ENCODE measurements at places on chromosomes 7 and 10.

- DNase-seq: no peak
These were observed 4.0 kb upstream of the COL28A1 start for GRCh38 chr7:7539711-7540110.

- no peak for DNase-seq
These were observed 145.6 kb upstream of the ZNF32 start for GRCh38 chr10:43794181-43794815.

DNA sequence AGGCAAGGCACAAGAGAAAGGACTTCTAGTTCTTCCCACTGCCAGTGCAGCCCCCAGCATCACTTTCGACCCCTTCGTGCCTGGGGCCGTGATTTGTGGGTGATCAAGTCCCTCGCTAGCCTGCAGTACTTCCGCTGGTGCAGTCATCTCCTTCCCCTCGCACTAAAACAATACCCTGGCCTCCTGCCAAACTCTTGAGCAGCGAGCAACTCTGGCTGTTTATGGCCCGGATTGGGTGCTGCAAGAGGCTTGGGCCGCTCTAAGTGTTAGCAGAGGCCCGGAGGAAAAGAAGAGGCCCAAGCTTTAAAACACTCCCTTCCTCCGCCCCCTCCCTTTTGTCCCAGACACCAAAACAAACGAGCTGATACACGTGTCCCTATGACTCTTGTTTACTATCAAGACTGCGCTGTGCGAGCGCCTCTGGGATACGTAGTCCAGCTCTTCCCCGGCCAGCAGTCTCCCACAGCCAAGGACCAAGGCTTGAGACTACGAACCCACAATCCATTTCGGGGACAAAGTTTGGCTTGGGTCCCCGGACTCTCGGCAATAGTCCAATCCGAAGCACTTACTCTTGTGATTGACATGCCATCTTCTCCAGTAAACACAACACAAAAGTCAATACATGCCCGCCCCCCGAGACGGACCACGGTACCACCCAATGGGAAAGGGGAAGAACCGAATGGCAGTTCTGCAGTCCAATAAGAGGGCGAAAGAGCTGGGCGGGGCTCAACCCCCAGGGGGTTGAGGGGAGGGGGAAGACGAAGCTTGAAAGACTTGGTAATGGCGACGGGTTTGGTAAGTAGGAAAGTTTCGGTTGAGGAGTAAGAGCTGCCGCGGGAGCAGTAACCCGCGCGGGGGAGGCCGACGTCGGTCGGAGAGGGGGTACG is at the start of gene HBP1:
TSS of gene HBP1 (plus strand) at position 771 of the 887 bp plus-strand sequence. CDS start 10,891 bp downstream, outside the sequence.
- DNase-seq: peak; percentile 99

GRCh38 chr7:111486472-111487142 is 75.7 kb downstream of the IMMP2L start:
- no peak for DNase-seq

DNA sequence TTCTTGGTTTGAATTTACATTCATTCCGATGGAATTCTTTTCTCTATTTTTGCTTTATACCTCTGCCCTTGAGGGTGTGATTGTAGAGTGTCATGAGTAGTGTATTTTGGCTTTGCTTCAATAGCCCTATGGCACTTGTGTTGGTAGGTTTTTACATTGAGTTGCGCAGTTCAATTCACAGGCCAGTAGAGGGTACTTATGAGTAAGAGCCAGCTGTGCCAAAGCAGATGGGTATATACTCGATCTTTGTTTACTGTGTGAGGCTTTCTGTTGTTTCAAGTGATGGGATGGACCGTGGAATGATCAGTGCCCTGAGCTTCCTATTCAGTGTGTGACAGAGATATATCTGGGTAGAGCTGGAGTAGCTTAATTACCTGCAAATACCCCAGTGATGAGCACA is 4.3 kb upstream of the AKR1C3 start:
- no peak for DNase-seq
